GM19239 (cell line): ENCODE measurements at places on chromosomes 1 and 21.
A peak's percentile ranks its signal among the peaks of the same experiment; 100 is the strongest.

GRCh38 chr1:73205294-73205973 lies 923.1 kb upstream of the NEGR1 start:
- no peak for DNase-seq

- peak; percentile 54 for DNase-seq
Measured at GRCh38 chr1:220776720-220777326, 9.9 kb upstream of the MTARC1 start.

GRCh38 chr1:16888860-16889816 lies 6.6 kb upstream of the RNU1-2 start:
- peak; percentile 29 for DNase-seq

GRCh38 chr21:45920824-45921600 lies 60.6 kb upstream of the COL6A1 start:
- DNase-seq, result no peak

DNA sequence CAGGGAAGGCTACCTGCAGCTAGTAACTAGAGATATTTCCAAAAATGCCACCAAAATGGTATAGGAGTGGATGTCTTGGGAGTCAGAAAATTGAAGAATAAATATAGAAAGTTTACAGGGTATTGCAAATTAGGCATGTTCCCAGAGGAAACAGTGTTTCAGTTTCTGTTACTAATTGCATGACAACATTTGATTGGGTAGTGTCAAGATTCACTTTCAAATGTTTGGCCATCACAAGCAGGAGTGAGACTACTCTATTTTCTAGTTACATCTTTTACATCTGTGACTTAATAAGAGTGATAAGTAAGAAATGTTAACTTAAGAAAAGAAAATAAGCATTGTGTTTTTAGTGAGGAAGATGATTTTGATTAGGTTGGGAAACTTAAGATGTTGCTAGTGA lies 30.2 kb downstream of the AMY1C start:
- no peak for DNase-seq

DNA sequence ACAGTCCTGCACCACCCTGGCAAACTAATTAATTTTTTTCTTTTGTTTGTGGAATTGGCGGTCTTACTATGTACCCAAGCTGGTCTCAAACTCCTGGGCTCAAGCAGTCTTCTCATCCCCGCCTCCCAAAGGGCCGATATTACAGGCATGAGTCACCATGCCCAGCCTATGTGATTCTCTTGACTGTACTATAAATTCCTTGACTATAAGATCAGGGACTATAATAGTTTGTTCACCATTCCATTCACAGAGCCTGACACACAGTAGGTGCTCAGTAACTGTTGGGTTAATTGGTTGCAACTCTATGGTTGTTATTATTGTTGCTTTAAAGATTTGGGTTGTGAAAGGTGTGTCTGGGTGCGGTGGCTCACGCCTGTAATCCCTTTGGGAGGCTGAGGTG lies 17.2 kb downstream of the DAP3 start:
- DNase-seq, result no peak

DNA sequence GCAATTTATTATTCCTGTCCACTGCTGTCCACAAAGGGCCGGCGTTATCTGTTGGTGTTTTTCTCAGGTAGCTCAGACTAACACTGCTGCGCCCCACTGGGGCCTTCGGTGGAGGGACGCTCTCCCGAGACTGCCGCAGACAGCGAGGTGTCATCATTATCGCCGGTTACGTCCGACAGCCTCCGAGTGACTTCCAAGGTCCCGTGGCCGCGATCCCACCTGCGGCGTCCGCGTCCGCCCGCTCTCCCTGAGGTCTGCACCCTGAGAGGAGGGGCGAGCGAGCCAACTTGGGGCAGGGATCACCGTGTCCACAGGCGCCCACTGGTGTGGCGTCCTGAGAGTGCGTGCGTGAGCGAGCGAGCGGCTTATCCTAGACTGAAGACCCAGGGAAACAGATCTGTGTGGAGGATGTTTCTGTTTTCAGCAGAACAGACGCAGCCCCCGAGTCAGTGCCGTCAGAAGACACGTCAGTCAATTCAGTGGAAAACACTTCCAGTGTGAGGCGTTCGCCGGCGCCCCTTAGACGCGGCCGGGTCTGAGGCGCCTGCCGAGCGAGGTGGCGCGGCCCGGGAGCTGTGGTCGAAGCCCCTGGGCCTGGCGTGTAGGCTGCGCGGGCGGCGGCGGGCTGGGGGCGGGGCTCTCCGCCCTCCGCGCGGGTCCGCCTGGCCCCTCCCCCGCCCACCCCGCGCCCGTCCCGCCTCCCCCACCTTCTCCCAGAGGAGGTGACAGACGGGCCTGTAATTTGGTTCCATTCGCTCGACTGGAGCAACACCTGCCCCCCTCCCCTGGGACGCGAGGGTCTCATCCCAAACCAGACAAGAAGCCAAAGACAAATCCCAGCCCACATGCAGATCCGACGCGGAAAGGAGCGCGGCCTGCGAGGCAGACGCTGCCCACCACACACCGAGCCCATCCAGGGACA lies 12.6 kb downstream of the NHLH2 start:
- no peak for DNase-seq

GRCh38 chr1:44090429-44091252 lies 28.0 kb upstream of the KLF17 start:
- no peak for DNase-seq

DNA sequence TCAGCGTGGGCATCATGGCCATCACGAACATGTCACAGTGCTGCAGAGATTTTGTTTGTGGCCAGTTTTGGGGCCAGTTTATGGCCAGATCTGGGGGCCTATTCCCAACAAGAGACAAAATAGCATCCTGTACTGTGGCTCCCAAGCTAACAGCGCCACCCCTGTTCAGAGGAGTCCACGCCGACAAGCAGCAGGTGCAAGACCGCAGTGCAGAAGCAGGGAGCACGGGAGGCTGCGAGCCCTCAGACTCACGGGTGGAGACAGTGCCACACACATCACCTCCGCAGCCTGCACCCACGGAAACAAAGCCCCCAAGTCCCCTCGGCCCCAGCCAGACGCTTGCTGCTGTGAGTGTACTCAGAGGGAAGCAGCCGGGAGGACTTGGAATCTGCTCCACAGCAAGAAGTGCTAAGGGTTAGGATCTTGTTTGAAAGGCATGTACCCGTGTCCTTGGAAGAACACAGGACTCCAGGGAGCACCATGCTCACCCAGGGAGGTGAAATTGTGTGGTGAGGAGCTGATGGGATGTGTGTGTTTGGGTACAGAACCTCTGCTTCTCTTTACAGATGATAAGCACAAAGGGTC lies 7.1 kb downstream of the TCP10L start:
- no peak for DNase-seq

- DNase-seq, result peak; percentile 63
Measured at GRCh38 chr1:151534662-151535278, 5.3 kb upstream of the TUFT1 start.

DNA sequence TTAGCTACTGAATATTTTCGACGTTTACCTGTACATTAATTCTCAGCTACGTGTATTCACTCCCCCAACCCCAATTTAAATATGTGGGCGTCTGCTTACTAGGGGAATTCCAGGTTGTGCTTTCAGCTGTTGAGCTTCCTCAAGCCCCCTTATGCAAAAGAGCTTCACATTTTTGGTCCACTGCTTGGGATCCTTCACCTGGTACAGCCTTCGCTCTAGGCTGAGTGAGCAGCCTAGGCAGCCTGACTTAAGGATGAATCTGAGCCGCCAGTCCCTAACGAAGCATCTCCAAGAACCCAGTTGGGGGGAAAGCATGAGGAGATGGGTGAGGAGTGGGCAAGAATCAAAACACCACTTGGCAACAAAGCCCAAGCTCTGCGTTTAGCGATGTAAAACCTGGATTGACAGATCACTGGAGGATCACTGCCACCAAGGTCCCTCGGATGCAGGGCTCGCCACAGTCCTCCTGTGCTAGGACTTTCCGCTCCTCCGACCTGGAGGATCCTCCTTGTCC lies 674 bp downstream of the BCL10 start:
- DNase-seq, result no peak

DNA sequence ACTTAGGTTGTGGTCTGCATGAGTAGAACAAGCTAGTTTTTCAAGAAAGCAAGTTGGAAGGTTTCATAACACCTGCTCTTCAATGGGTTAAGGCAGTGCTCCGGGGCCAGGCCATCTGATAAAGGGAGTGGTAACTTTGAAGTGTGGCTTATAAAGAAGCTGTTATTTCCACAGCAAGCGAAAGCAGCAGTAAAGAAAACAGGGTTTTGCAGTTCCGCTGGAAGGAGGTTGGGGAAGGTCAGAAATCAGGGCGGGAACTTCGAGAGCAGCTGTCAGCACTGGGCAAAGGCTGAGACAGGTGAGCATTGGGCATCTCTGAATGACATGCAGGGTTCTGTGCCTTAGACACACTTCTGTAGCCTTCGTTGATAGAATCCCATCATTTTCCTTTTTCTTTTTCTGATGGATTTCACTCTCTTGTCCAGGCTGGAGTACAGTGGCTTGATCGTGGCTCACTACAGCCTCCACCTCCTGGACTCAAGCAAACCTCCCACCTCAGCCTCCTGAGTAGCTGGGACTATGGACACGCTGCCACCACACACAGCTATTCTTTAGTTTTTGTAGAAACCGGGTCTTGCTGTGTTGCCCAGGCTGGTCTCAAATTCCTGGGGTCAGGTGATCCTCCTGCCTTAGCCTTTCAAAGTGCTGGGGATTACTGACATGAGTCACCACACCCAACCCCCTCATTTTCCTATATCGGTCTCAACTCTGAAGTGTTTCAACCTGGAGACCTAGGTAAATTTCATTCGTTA lies 20.5 kb downstream of the TMEM51 start:
- DNase-seq, result no peak
